ENCODE measurements at places on chromosomes 2 and 18.

DNA sequence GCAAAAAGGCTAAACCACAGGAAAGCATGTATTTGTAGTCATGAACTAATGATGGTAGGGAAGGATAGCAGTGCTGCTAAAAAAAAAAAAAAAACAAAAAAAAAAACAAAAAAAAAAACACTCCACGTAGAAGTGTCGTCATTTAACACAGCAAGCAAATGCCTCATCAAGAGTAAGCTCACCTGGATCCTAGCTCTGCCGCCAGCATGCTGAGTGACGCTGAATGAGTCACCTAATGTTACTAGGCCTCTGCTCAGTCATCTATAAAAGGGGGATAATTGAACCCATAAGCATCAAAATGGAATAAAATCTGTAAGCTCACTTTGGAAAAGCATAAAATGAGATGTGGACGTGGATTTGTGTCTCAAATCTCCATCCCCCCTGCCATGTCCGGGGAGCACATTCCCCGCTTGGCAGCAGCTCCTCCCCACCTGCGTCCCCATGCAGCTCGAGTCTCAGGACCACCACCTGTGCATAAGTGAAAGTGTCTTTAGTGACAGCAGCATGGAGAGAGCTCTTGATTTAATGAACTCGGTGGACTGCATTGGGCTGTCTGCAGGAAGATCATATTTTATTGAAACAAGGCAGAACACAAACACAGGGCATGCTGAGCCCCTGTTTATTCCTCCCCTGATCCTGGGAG, 427.5 kb downstream of the LRATD1 start:
- DNase-seq = no peak

GRCh38 chr2:69624611-69625010, 18.9 kb downstream of the AAK1 start:
- no peak for DNase-seq

GRCh38 chr2:200741468-200742202, 70.1 kb upstream of the BZW1 start:
- DNase-seq = no peak

DNA sequence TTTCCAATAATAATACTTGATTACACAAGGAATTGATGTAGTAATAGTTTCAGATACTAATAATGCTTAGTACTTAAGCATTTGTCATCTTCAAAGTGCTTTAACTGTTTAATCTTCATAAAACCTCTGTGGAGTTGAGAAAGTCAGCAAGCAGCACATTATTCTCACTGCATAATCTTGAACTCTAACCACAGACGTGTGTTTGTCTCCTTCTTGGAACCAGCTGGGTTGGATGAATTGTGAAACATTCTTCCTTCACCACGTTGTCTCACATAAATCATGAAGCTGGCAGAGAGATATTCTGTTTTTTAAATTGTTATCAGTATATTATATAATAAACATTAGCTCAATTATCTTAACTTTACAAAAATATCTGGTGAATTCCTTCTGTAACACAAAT, 55.1 kb upstream of the LDAH start:
- DNase-seq = no peak

- no peak for DNase-seq
Observed at GRCh38 chr2:186980787-186981550, 132.0 kb upstream of the ZSWIM2 start.

DNA sequence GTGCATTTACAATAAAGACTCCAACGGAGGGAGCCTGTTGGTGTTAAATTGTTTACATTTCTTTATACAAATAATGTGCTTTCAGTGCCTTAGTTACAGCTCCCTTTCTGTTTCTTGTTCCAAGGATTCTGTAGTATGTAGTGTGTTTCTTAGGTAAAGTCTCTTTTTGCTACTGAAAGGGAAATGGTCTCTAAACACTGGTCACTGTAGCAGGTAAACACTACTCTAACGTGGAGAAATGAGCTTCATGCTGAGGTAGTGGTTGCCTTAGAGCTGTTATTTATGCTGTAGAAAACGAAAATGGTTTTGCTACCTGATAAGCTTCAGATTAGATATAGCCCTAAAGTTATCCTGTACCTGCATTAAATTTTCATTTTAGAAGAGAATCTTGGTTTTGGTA, 163.6 kb downstream of the CAPN13 start:
- DNase-seq = no peak

DNA sequence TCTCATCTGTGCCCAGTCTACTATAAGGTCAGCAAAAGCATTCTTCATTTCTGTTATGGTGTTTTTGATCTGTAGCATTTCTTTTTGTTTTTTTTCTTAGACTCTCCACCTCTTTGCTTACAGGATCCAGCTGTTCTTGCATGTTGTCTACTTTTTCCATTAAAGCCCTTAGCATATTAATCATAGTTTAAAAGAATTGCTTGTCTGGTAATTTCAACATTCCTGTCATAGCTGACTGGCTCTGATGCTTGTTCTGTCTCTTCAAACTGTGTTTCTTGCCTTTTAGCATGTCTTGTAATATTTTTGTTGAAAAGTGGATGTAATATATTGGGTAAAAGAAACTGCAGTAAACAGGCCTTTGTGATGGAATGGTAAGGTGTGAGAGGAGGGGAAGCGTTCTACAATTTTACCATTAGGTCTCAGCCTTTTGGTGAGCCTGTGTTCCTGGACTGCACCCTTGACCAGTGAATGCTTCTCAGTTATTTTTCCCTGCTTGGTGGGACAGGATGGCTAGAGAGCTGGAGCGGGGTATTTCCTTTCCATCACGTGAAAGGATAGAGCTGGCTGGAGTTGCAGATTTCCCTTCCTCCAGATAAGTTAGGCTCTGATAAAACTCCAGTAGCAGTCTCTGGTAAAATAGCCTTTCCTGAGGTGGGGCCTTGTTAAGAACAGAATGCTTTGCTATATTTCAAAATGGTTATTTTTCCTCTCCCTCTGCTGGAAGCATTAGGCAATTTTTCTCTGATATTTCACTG, 65.4 kb downstream of the PLA2R1 start:
- DNase-seq = no peak

- DNase-seq = no peak
Observed at GRCh38 chr2:69514406-69514805, 77.2 kb upstream of the NFU1 start.

DNA sequence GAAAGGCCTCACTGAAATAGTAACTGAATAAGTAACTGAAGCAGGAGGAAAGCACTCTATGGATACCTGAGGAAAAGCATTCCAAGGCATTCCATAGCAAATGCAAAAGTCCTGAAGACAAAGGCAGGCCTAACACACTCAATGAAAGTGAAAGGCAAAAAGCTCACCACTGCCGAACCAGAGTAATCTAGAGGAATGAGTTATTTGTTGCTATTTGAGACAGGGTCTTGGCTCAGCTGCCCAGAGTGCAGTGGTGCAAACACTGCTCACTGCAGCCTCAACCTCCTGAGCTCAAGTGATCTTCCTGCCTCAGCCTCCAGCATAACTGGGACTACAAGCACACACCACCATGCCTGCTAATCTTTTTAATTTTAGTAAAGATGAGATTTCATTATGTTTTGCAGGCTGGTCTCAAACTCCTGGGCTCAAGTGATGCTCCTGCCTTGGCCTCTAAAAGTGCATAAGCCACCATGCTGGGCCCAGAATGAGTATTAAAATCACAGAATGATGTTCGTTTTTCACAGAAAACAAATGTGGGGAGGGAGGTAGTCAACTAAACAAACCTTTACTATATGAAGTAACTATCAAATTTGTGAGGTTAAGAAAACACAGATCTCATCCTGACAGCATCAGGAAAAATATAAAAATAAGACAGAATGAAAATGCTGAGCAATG, 17.9 kb downstream of the PIAS2 start:
- DNase-seq = no peak

DNA sequence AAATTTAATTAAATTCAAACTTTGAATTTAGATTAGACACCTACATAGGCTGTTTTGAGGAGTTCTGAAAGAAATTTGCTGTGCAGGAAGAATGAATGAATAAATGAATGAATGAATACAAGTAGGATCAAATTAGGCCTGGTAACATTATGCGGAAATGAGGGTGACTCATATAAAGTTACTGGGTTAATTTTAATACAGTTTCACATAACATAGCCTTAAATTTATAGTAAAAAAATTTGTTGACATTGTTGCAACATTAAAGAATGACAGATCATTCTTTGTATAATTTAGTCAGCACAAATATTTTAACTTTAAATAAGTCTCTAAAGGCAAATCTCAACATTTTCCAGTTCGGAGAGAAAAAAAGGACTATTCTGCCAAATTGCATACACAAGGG, 1293.1 kb upstream of the SLC39A10 start:
- DNase-seq = no peak

GRCh38 chr2:132740081-132740720, 70.2 kb upstream of the LYPD1 start:
- no peak for DNase-seq

DNA sequence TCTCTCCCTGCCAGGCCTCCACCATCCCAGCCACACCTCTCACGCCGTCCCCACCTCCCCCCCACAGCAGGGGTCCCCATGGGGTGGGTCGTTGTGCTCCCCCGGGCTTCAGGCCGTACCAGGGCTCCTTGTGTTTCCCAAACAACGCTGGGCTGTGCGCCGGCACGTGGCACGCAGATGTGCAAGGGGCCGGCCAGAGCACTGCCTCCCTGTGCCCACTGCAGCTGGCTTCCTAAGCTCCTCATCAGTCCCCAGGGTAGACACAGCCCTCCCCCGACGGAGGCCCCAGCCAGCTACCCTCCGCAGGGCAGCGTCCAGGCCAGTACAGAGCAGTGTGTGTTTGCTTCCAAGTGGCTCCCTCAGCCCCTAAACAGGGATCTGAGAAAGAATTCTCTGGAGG, 34.0 kb downstream of the BIN1 start:
- DNase-seq = no peak

DNA sequence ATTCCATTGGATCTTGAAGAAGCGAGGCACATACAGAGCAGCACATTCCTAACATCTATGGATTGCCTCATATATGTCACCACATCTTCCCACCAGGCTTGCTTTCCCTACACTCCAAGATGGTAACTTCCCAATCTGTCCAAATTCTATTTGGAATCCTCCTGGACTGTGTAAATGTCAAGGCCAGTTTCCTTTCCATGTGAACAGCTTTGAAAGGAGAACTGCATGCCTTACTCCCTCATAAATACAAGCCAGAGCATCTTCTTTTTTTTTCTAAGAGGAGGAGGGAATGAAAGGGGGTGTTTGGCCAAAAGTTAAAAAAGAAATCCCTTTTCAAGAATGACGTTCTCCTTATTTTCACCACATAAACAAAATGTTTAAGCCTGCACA, 103.8 kb upstream of the OSR1 start:
- DNase-seq = no peak

Measured in D341Med (cell line).